Activated CD4-positive, alpha-beta T cell treated with anti-CD3 and anti-CD28 coated beads, Interleukin-2, amount 10 ng/mL, durations not matched to agents 7 days and 5 days (primary cell): ENCODE measurements at places on chromosomes 3 and 15. TPM values are rescaled to one million over a fixed set of nuclear protein-coding genes. Genes with fewer than 3 reads are reported as not detected.

- H3K36me3 ChIP-seq: peaks cover 1% of the 10 kb centered on the region
- H3K27ac ChIP-seq: no peak within 1 kb of the TSS
- H3K4me1 ChIP-seq: peaks cover 9% of the 10 kb centered on the region
- DNase-seq: no peak
Measured at GRCh38 chr15:51094606-51095569, at the start of gene TNFAIP8L3. TSS of gene TNFAIP8L3 (minus strand) at chr15:51094906. CDS start at chr15:51094595, 311 bp downstream.

GRCh38 chr15:25886498-25887140, 23.5 kb upstream of the ATP10A start:
- no peak overlapping the region for H3K4me3 ChIP-seq
- DNase-seq: no peak
- H3K27me3 ChIP-seq: peaks cover 9% of the 10 kb centered on the region
- H3K27ac ChIP-seq: no peak overlapping the region
- no peaks in the 10 kb centered on the region for H3K4me1 ChIP-seq

DNA sequence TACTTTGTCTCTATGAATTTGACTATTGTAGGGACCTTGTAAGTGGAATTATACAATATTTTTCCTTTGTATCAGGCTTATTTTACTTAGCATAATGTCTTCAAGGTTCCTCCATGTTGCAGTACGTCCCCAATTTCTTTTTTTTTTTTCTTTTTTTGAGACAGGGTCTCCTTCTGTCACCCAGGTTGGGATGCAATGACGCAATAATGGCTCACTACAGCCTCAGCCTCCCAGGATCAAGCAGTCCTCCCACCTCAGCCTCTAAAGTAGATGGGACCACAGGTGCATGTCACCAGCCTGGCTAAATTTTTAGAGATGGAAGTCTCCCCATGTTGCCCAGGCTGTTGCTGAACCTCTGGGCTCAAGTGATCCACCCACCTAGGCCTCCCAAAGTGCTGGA, 40.5 kb upstream of the RPS17 start:
- no peaks in the 10 kb centered on the region for H3K36me3 ChIP-seq
- no peak for DNase-seq
- H3K27ac ChIP-seq: no peak overlapping the region
- H3K27me3 ChIP-seq: peaks cover 17% of the 10 kb centered on the region
- H3K4me1 ChIP-seq: no peaks in the 10 kb centered on the region
- no peak overlapping the region for H3K4me3 ChIP-seq

GRCh38 chr15:67892559-67893377, 52.9 kb upstream of the RNU6-1 start:
- H3K36me3 ChIP-seq: peaks cover 4% of the 10 kb centered on the region
- H3K27ac ChIP-seq: no peak overlapping the region
- no peaks in the 10 kb centered on the region for H3K4me1 ChIP-seq
- no peak for DNase-seq

The ADAMTS17 gene
- total RNA-seq: 5.0 TPM

The RFX7 gene
- total RNA-seq: 42.5 TPM

DNA sequence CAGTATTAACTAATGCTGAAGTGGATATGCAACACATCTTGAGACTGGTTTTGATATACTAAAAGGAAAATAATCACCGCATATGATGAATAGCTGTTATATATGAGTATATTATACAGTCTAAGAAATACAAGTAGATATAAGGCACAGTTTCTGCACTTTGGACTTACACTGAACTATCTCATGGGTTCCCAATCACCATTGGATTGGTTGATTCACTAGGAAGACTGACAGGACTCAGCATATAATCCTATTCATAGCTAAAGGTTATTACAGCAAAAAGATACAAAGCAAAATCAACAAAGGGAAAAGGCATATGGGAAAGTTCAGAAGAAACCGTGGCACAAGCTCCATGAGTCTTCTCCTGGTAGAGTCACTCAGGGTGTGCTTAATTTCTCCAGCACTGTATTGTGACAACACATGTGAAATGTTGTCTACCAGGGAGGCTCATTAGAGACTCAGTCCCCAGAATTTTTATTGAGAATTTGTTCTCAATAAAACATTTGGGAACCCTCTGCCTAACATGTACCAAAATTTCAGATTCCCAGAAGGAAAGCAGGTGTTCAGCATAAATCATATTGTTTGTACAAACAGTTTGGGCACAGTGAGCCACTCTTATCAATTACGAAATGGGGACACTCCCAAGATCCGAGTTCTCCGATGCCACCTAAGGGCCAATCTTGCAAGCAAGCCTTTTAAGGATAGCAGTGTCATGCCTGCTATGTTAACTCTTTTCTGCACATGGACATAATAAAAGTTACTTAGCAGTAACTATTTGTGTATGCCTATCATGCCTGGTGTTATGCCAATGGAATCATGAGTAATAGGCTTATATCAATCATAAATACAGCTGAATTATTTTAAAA, 26.8 kb downstream of the CMC1 start:
- H3K27ac ChIP-seq: no peak overlapping the region
- H3K36me3 ChIP-seq: peaks cover 50% of the 10 kb centered on the region
- H3K4me1 ChIP-seq: peaks cover 6% of the 10 kb centered on the region
- H3K27me3 ChIP-seq: no peaks in the 10 kb centered on the region
- no peak for DNase-seq

- no peak overlapping the region for H3K4me3 ChIP-seq
- no peak overlapping the region for H3K27ac ChIP-seq
- H3K36me3 ChIP-seq: no peaks in the 10 kb centered on the region
- peaks cover 3% of the 10 kb centered on the region for H3K27me3 ChIP-seq
- H3K4me1 ChIP-seq: no peaks in the 10 kb centered on the region
Measured at GRCh38 chr3:139557041-139557440, 17.5 kb upstream of the RBP1 start.

The GANC gene
- 32.1 TPM for total RNA-seq

DNA sequence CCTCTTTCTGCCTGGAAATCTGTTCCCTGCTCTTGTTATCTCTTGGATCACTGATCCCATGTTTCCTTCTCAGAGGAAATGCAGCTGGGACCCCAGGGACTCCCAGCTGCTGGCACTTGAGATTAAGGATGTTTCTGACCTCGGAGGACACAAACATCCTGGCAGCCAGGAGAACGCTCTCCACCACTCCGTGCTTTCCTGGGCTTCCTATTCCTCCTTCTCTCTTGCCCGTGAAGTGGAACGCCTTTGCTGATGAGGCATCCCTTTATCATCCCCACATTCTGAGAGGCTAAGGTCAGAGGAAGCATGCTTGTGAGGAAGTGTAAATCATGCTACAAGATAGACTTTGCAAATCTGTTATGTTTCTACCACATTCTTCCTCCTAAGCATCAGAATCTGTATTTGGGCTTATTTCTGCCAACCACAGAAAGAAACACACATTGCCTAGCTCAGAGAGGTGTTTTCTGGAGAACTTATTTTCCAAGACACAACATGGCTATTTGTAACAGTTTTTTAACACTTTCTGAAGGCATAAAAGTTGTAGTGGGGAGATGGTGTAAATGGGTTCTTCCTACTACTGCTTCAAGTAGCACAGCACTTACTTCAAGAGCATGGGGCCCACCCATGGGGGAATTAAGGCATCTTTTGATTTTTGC, 25.6 kb upstream of the LDHAL6B start:
- peaks cover 11% of the 10 kb centered on the region for H3K27me3 ChIP-seq
- no peak overlapping the region for H3K27ac ChIP-seq
- H3K4me1 ChIP-seq: peaks cover 2% of the 10 kb centered on the region
- H3K4me3 ChIP-seq: no peak overlapping the region
- no peak for DNase-seq
- H3K36me3 ChIP-seq: peaks cover 10% of the 10 kb centered on the region

DNA sequence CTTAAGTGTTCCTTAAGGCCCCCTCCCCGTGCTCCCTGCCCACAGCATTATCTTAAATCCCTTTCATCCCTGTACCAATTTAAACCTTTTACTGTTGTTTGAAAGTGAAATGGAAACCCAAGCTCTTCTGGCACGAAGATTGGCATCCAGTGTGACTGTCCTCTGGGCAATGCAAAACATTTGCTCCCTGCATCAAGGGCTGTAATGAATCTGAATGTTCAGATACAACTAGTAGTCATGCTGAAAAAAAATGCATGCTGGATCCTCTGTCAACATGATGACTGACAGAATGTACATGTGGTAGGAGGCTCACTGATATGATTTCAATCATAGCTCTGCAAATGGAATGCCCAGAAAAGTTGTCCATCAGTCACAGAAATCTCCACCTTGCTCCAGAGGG, 8.1 kb upstream of the CDIN1 start:
- no peak overlapping the region for H3K4me3 ChIP-seq
- H3K27me3 ChIP-seq: peaks cover 6% of the 10 kb centered on the region
- no peak for DNase-seq
- H3K4me1 ChIP-seq: no peaks in the 10 kb centered on the region
- no peaks in the 10 kb centered on the region for H3K36me3 ChIP-seq
- no peak overlapping the region for H3K27ac ChIP-seq

- no peak overlapping the region for H3K4me3 ChIP-seq
- H3K27me3 ChIP-seq: peaks cover 11% of the 10 kb centered on the region
- no peak for DNase-seq
- no peak overlapping the region for H3K27ac ChIP-seq
- peaks cover 12% of the 10 kb centered on the region for H3K4me1 ChIP-seq
- H3K36me3 ChIP-seq: no peaks in the 10 kb centered on the region
Measured at GRCh38 chr15:62209322-62209721, 44.2 kb upstream of the C2CD4B start.

DNA sequence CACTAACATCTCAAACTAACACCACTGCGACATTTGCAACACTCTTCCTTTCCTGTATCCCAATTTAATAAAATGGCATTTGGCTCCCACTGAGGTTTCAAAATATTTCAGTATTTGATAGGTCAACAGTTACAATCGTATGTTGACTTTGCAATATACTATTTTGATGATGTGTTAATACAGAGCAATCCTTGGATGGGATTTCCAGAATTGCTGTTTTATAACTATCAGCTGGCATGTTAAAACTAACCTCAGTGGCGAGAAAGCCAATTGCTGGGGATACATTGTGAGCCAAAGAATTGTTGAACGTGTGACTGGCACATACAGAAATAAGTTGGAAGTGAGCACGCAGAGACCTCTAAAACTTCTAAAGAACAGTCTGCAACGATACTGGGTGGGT, 226.1 kb upstream of the LYSMD4 start:
- no peak overlapping the region for H3K4me3 ChIP-seq
- H3K27ac ChIP-seq: no peak overlapping the region
- peaks cover 9% of the 10 kb centered on the region for H3K4me1 ChIP-seq
- H3K36me3 ChIP-seq: no peaks in the 10 kb centered on the region

- H3K36me3 ChIP-seq: no peaks in the 10 kb centered on the region
- H3K27me3 ChIP-seq: peaks cover 20% of the 10 kb centered on the region
- no peaks in the 10 kb centered on the region for H3K4me1 ChIP-seq
- H3K4me3 ChIP-seq: no peak overlapping the region
Measured at GRCh38 chr3:138148503-138148902, 16.3 kb upstream of the A4GNT start.

DNA sequence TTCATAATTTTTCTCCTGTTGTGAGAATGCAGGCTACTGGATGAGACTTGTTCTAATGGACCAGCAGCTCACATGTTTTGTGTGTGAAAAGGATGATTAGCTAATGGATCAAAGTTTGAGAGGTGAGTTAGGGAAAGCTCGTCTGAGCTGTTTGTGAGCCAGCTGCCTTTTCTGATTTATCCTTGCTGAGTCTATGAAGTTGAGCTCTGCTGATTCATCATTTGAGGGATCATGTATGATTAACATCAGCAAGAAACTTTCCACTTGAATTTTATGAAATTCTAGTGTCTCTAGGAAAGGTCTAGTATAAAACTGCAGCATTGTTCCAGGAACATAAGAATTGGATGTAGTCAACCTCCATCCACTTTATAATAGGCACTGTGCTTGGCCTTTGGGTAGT, 698.7 kb downstream of the NTRK3 start:
- no peak overlapping the region for H3K27ac ChIP-seq
- no peak for DNase-seq
- H3K27me3 ChIP-seq: no peaks in the 10 kb centered on the region
- no peaks in the 10 kb centered on the region for H3K36me3 ChIP-seq
- H3K4me1 ChIP-seq: no peaks in the 10 kb centered on the region
